ENCODE measurements at places on chromosomes 16 and 17.
A peak's percentile ranks its signal among the peaks of the same experiment; 100 is the strongest.

DNA sequence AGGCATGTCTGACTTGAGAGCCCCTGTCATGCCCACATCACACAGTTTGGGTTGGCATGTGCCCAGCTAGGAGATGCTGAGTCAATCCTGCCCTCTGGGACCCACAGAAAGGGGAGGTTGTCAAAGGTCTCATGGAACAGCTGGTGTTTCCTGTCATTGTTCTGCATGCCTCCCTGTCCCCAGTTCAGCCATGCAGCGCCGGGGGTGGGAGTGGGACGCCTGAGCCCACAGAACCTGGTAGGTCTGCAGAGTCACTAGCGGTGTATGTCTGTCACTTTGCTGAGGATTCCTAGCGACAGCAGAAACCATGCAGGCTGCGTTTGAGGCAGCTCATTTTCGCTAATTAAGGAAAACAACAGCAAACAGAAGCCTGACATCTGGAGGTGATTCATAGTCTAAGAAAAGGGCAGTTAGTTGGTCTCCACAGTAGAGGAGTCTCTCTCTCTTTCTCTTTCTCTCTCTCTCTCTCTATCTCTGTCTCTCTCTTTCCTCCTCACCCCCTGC, 19.6 kb upstream of the CCL1 start:
- DNase-seq: no peak

- DNase-seq: no peak
Observed at GRCh38 chr17:48006936-48007709, 30.5 kb downstream of the COPZ2 start.

GRCh38 chr16:85781695-85782370, 17.5 kb downstream of the EMC8 start:
- no peak for DNase-seq

GRCh38 chr17:3603119-3603869, 5.9 kb downstream of the TRPV1 start:
- DNase-seq: no peak

- peak; percentile 59 for DNase-seq
Observed at GRCh38 chr17:47204722-47205418, 4.3 kb upstream of the MYL4 start.

- DNase-seq: no peak
Observed at GRCh38 chr17:74945543-74945942, 9.8 kb downstream of the OTOP3 start.

- no peak for DNase-seq
Observed at GRCh38 chr17:57002904-57003303, 25.0 kb downstream of the SCPEP1 start.

- no peak for DNase-seq
Observed at GRCh38 chr16:61471737-61472136, 564.5 kb downstream of the CDH8 start.

GRCh38 chr16:19168371-19169081, 486 bp downstream of the SYT17 start:
- no peak for DNase-seq

DNA sequence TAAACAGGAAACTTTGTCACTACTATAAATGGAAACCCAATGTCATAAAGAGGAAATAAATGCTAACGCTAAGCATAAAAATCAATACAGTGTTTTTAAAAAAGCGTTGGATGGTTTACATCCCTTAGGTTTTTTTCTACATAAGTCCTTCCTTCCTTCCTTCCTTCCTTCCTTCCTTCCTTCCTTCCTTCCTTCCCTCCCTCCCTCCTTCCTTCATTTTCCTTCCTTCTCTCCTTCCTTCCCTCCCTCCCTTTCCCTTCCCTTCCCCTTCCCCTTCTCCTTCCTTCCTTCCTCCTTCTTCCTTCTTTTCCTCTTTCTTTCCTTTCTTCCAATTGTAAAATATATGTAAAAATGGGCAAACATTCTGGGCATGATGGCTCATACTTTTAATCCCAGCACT, 108.3 kb downstream of the HAPSTR1 start:
- DNase-seq: no peak

DNA sequence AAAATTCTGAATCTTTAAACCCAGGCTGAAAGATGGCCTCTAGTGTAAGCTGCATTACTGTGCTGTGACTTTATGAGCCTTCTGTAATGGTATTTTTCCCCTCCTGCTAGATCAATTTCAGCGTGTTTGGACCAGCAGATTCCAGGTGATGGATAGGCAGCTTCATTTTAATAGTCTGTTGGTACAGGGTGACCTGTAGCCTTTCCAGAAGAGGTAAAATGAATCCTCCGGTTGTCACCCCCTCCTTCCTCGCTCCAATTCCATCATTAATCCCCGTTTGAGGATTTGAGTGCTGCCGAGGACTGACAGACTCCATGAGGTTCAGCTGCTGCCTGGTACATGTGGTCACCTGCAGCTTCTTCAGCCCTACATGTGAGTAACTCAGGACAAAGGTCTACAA, 48.9 kb downstream of the MYH3 start:
- no peak for DNase-seq

DNA sequence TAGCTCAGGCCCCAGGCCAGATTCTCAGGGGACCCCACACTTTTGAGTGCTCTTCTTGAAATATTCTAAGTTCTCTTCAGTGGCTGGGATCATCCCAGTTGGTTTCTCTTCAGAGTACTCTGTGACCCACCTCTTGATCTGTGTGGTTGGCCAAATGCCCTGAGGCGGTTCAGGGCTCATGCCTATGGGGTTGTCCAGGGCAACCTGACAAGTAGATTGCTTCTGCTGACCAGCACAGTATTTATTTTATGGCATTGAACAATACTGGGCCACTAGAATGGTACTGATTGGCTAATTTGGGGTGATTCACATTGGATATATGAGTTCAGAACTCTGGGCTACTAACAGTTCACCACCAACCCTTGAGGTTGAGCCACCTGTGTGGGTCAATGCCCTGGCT, 7.4 kb upstream of the GOSR2 start:
- no peak for DNase-seq

GRCh38 chr17:76462556-76463290, 4.7 kb upstream of the AANAT start:
- DNase-seq: no peak

- no peak for DNase-seq
Observed at GRCh38 chr17:31452561-31453110, 61.2 kb downstream of the RAB11FIP4 start.

DNA sequence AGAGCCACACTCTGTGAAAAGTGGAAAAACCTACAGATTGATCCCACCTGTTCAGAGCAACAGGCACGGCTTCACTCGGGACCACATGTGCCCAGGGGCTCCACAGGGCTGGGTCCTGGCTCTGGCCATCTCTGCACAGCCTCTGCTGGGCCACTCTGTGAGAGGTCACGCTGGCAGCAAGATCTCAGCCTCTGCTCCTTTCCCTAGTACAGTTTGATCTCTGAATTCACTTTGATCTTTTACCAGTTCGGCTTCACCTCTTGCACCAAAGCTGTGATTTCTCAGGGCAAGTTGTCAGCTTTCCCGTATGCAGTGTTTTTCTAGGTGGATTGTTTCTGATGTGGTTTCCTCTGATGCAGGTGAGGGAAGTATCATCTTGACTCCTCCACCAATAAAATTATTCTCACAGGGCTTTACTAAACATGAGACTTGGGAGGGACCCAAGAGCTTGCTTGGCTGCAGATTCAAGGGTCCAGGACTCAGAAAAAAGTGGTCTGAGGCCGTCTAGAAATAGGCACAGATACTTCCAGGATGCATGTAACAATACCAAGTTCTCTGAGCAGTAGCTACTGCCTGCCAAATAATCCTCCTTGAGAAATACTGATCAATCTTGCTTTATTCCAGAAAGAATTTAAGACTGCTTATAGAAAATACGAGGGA, 24.0 kb upstream of the ALDH3A1 start:
- DNase-seq: peak; percentile 78

GRCh38 chr16:31286421-31287032, 26.8 kb downstream of the ITGAM start:
- no peak for DNase-seq

DNA sequence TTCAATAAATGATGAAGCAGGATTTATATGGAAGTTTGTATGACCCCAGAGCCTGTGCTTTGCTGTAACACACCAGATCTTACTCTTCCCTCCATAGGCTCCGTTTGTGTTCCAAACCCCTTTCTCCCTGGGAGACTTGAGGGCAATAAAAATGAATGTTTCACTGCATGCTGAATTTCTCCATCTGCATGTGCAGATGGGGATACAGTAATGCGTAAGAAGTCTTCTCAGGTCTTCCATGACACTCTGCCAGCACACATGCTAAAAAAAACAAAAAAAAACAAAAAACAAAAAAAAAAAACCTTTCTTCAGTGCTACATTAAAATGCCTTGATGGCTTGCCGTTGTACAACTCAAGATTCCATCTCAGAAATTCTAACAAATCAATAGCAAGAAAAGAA, 170.2 kb upstream of the ANKFN1 start:
- DNase-seq: no peak

GRCh38 chr17:32261936-32262510, 3.6 kb upstream of the RHBDL3 start:
- no peak for DNase-seq

GRCh38 chr16:3097266-3097665, 1.8 kb downstream of the ZSCAN10 start:
- no peak for DNase-seq

GRCh38 chr17:78146471-78146869, 285 bp downstream of the C17orf99 start:
- no peak for DNase-seq

DNA sequence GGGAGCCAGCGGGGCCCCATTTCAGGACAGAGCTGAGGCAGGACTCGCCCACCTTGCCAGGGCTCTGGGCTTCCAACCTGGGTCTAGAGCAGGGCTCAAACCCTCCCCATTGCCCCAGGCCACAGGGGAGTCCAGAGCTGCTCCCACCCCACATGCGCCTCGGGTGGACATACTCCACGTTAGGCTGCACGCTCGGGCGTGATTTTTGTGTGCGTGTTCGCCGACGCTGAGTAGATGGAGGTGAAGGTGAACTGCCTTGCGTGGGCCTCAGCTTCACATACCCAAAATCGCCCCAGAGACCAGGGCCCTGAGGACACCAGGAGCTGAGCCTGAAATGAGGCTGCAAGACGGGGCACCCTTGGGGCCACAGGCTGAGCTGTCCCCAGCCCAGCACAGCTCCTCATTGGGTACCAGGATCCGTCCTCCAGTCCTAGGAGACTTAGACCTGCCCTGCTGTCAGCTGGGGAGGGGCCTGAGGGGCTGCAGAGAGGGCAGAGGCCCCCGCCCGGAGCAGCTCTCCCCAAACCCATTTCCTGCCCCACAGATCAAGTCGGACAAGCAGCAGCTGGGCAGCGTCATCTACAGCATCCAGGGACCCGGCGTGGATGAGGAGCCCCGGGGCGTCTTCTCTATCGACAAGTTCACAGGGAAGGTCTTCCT, 8.2 kb downstream of the CDH15 start:
- no peak for DNase-seq

- DNase-seq: no peak
Observed at GRCh38 chr16:30997725-30998711, 12.4 kb downstream of the STX1B start.

Data from CD4-positive, alpha-beta T cell treated with Interleukin-17A for 1 hour (primary cell).